NCI-H1417 (cell line): ENCODE measurements at places on chromosomes 1 and 21.

DNA sequence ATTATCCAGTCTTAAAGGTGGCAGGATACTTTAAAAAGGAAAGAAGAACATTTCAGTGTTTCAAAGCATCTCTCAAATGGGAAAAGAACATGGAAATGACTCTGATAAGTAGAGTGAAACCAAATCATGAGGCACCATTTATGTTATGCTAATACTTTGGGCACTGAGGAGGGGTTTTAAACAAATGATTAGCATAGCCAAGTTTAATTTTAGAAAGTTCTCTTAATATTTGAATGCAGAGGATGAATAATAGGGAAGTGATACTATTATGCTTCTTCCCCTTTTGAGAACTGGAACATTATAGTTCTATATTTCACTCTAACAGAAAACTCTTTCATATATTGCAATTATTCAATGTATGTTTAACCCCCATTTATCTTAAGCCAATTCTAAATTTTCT, 1181.9 kb upstream of the PRMT6 start:
- DNase-seq = no peak

GRCh38 chr1:150555198-150555970, 6.2 kb downstream of the ADAMTSL4 start:
- no peak for DNase-seq

DNA sequence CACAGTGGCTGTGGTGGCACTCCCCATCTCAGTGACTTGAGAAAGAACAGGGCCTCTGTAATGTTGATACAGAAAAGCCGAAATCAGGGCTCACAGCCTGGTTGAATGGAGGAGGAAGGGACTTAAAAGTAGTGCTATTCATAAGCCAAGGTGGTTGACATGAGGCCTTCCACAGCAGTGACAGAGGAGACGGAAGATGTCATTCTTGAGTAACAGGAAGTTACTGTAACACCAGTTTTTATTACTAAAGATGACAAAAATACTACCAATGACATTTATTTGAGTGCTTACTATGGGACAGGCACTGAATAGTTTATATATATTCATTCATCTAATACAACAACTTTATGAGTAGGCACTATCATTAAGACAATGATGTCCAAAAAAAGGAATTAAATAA, 52.8 kb upstream of the GNG12 start:
- DNase-seq = no peak

GRCh38 chr1:22470227-22470626, 18.6 kb downstream of the ZBTB40 start:
- no peak for DNase-seq

GRCh38 chr1:164092603-164093353, 466.2 kb upstream of the PBX1 start:
- DNase-seq = no peak

- DNase-seq = no peak
Observed at GRCh38 chr1:2495546-2495945, 19.5 kb downstream of the PLCH2 start.

- no peak for DNase-seq
Observed at GRCh38 chr1:66336641-66336990, 197.3 kb upstream of the SGIP1 start.

DNA sequence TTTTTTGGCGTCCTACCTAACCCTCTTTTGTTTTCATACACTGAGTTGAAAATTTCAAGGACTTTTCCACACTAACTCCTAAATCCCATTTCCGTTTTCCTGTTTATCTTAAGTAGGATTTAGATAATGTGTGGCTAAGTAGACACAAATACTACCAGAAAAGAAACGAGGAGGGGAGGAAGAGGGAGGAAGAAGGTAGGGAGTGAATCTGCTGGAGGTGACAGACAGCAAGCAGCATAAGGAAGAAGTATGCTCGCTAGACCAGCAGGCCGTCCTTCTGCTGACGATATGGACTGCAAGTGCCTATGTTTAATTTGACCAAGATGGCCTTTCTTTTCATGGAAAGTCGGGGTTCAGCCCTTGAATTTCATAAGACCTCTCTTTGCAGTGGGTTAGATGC, 256.9 kb upstream of the RAB4A start:
- no peak for DNase-seq

DNA sequence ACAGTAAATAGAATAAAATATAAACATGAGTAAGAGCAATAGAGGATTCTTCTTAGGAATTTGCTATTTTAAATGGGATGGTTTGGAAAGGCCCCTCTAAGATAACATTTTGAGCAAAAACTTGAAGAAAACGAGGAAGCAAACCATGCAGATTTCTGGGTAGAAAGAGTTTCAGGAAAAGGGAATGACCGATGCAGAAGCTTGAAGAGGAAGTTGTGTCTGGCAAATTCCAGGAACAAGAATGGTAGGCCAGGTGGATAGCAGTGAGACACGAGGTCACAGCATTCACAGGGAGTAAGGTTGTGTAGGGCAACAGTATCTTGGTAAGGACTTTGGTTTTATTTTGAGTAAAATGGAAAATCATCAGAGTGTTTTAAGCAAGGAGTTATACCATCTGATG, 108.9 kb downstream of the PEX14 start:
- DNase-seq = no peak

DNA sequence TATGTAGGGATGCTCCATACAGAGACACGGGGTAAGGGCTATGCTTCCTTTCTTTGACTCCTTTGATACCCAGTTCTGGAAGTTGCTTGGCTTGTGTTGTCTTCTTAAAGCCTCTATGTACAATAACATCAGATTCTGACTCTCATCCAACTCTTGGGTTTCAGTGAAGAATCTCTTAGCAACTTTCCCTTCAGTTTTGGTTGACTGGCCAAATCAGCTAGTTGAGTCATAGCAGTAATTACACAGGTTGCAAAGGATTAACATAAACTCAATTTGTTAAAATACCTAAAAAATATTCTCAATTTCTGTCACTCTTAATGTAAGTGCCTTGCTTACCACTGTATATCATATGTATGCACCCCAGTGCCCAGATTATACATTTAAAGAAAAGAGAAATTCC, 9.2 kb downstream of the CD1E start:
- DNase-seq = no peak

- no peak for DNase-seq
Observed at GRCh38 chr1:19698181-19698580, 33.5 kb downstream of the HTR6 start.

DNA sequence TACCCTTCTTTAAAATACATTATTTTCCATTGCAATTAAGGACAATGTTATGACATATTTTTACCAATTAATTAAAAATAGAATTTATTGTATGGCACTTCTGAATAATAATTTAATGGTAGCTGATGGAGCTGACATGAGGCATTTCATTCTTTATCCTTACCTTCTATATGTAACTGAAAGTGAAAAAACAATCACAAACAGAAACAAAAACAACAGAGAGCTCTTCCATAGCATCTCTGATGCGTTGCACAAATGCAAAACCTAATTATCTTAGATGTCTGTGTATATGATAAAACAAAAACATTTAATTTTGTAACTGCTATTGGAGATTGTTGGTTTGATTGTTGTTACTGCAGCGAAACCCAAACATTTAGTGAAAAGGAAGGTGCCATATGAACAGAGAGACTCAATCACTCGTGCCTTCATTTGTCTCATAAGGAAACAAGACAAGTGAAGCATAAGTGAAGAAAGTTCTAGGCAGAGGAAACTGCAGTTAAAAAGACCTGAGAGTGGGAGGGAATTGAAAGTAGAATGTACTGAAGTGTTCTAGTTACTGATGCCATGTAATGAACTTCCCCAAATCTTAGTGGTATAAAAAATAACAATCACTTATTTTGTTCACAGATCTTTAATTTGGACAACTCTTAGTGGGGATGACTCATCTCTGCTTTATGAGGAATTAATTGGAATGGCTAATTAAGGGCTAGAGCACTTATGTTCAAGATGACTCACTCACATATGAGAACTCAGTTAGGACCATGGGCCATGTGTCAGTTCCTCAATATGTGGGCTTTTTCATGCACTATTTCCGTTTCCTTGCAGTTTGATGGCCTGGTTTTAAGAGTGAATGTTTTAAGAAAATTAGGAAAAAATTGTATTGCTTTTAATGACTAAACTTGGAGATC, 245.0 kb upstream of the OLFM3 start:
- no peak for DNase-seq

- DNase-seq = no peak
Observed at GRCh38 chr1:154463512-154463990, 38.5 kb upstream of the TDRD10 start.

- DNase-seq = no peak
Observed at GRCh38 chr1:181451661-181452230, 31.6 kb upstream of the CACNA1E start.

DNA sequence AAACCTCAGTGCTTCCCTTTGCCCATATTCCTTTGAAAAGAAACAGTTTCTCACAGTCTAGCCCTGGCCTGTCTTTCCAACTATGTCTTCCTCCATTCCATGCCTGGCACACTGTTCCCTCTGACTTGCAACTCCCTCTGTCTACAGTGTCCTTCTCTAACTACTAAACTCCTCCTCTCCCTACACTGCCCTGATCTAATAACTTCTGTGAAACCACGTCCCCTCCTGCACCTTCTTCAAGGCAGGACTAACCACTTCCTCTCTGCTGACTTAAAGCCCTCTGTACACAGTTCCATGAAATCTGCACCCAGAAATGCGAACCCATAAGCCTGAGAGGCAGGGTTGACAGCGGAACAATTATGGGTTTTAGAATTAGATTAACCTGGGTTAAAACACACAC, 62.2 kb upstream of the ATP1B1 start:
- no peak for DNase-seq

GRCh38 chr1:97114842-97115241, 393.3 kb downstream of the PTBP2 start:
- no peak for DNase-seq

DNA sequence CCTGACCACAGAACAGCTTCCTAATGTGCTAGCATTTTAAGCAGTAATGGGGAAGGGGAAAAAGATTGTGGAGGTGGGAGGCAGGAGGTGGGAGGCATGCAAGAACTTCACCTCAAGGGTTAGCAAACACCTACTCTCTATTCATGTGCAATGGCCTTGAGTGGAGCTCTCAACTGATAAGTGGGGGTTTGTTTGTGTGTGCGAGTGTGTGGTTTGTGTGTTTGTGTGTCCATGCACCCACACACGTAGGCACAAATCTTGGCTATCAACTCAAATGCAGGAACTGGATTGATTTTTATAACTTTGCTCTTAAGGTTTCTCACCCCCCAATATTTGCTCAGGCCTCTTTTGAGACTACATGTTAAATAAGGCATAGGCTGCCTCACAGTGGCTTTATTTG, 78.6 kb downstream of the SYT6 start:
- DNase-seq = peak; percentile 67

GRCh38 chr21:33123374-33124123, 53.6 kb downstream of the OLIG1 start:
- no peak for DNase-seq

DNA sequence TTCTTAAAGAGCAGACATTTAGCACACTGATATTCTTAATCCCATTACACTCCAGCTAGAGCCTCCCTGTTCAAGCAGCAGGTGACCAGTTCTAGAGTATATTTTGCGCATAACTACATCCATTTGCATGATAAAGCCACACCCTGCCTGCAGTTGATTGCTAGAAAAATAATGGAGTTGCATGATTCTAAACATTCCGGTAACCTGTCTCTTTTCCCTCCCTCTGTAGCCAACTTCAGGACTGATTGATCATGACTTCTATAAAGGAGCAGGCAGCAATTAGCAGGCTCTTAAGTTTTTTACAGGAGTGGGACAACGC, 14.9 kb downstream of the ARMH1 start:
- DNase-seq = no peak

- peak; percentile 79 for DNase-seq
Observed at GRCh38 chr1:155127105-155127966, at the start of gene EFNA1. TSS of gene EFNA1 (plus strand) at chr1:155127876. CDS start at chr1:155127978, 102 bp downstream.

DNA sequence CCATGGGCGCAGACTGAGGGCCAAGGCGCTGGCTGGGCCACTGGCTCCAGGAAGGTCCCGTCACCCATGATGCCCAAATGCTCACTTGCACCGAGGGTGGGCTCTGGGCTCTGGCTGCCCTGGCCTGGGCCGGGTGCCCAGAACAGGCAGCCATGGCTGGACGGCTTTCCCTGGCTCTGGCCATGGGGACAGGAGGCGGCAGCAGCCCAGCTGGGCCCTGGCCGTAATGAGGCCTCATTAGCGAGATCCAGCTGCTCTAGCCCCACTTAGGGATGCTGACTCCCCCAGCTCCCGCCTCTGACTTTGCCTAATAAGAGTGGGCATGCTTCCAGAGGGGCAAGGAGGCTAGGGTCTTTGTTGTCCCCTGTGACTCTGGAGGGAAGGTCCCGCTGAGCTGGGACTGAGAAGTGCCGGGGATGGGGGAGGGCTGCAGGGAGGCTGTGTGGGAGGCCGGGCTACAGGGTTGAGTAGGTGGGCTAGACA, 11.8 kb downstream of the SLC6A9 start:
- no peak for DNase-seq

DNA sequence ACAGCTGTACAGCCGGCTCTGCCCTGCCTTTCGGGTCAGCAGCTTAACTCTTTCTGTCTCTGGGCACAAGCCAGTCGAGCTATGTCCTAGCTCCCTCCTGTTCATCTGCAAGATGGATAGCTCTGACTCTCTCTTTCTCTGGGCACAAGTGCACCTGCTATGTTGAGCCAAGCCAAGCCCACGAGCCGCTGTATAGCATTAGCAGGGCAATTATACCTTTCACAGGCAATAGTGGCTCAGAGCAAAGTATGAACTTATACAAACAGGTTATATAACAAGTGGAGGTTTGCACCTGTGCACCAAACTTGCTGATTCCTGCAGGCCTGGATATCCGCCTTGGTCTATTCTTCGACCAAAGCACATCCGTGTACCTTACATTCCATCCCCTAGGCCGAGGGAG, 33.0 kb upstream of the CR2 start:
- no peak for DNase-seq

- DNase-seq = peak; percentile 28
Observed at GRCh38 chr1:28329395-28330153, 734 bp downstream of the MED18 start.
